Activated B cell treated with CpG ODN at 0.5 μM for 24 hours (primary cell): ENCODE measurements at places on chromosomes 16 and 17. TPM values are rescaled to one million over a fixed set of nuclear protein-coding genes. Genes with fewer than 3 reads are reported as not detected.

The SCIMP gene
- total RNA-seq: 23.4 and 24.5 TPM in 2 replicates

The ZNF597 gene
- total RNA-seq: 3.6 and 4.2 TPM in 2 replicates

DNA sequence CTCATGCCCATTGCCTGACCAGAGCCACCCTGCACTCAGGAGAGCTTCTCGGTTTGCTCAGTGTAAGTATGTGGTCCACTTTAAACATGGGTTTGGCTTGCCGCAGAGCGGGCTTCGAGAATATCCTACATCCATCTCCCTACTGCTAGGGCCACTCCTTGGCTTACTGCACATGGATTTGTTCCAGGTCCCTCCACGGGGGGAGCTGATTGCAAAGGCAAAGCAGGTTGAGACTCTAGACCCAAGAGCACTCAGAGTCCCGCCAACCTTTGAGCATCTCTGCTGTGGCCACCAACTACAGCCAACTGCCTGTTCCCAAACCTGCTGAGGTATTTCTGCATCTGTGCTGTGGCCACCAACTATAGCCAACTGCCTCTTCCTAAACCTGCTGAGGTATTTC lies 26.4 kb downstream of the RNF135 start:
- no peak overlapping the region for H3K4me3 ChIP-seq
- no peaks in the 10 kb centered on the region for H3K4me1 ChIP-seq
- no peak for DNase-seq
- H3K27me3 ChIP-seq: no peaks in the 10 kb centered on the region
- no peak overlapping the region for H3K27ac ChIP-seq

The ZNF624 gene
- total RNA-seq: 6.3 and 6.9 TPM in 2 replicates

DNA sequence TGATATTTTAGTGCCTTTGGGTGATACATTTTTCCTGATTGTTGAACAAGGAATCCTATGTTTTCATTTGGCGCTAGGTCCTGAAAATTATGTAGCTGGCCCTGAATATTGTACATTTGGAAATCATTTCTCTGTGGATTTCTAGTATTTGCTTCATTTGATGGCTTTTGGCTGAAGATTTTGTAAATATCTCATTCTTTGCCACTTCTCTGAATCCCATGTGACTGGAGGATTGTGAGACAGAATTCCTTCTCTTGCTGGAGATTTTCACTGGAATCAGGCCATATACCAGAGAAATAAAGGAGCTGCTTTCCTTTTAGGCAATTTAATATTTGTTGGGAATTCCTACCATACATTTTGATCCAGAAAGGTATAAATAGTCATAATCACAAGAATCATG lies 8.6 kb downstream of the KRT28 start:
- no peaks in the 10 kb centered on the region for H3K4me1 ChIP-seq
- H3K4me3 ChIP-seq: no peak overlapping the region
- peaks cover 13% of the 10 kb centered on the region for H3K27me3 ChIP-seq
- H3K36me3 ChIP-seq: no peaks in the 10 kb centered on the region
- DNase-seq: no peak

The IL17C gene
- 0.34 and 0.69 TPM in 2 replicates for total RNA-seq

GRCh38 chr17:81192386-81193050 lies 26.5 kb upstream of the AATK start:
- no peaks in the 10 kb centered on the region for H3K27me3 ChIP-seq
- H3K27ac ChIP-seq: no peak overlapping the region
- no peak overlapping the region for H3K4me3 ChIP-seq
- H3K36me3 ChIP-seq: peaks cover 25% of the 10 kb centered on the region
- no peaks in the 10 kb centered on the region for H3K4me1 ChIP-seq

- no peak for DNase-seq
- H3K36me3 ChIP-seq: peaks cover 4% of the 10 kb centered on the region
- H3K27ac ChIP-seq: no peak overlapping the region
- H3K4me3 ChIP-seq: no peak overlapping the region
These were observed 2.6 kb upstream of the LMF1 start for GRCh38 chr16:973366-973765.

The EVPLL gene
- total RNA-seq: not detected in 2 replicates

DNA sequence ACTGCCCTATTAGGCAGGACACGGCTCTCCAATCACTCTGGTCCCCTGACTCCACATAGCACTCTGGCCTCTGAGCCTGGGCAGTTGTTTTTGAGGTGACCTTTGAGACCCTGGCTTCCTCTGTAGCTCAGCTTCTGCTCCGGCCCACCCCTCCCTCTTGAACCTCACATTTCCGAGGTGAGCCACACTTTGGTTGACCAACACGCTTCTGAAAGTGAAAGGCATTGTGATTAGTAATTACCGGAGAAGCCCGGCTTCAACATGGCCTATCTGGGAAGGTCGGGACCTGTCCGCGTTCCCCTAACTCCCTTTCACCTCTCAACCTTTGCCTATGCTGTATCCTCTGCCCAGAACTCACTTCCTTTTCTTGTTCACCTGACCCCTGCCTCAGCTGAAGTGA lies 10.3 kb upstream of the ITGAX start:
- H3K27me3 ChIP-seq: no peaks in the 10 kb centered on the region
- no peak for DNase-seq
- H3K36me3 ChIP-seq: no peaks in the 10 kb centered on the region
- H3K4me3 ChIP-seq: peak overlapping the region; percentile 32
- H3K4me1 ChIP-seq: peaks cover 33% of the 10 kb centered on the region
- H3K27ac ChIP-seq: peak overlapping the region; percentile 47

DNA sequence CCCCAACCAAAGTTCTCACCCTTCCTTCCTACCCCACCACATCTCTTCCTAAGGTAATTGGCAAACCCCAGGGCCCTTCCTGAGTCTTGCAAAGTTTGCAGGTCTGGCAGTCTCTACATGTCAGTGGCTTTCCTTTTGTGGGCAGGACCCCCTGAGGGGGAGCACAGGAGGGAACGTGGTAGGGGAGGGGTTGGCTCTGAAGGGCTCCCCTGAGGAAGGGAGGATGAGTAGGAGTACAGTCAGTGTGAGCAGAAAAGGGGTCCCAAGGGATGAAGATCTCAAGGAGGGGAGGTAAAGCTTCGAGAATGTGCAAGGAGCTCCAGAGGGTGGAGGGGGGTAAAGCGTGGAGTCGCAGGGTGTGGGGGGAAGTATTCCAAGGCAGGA lies 206.9 kb downstream of the RAB11FIP4 start:
- no peaks in the 10 kb centered on the region for H3K36me3 ChIP-seq
- peaks cover 36% of the 10 kb centered on the region for H3K4me1 ChIP-seq
- no peak overlapping the region for H3K27ac ChIP-seq
- no peaks in the 10 kb centered on the region for H3K27me3 ChIP-seq
- no peak for DNase-seq
- H3K4me3 ChIP-seq: no peak overlapping the region

GRCh38 chr17:48753794-48754499 lies 25.4 kb upstream of the HOXB13 start:
- peaks cover 8% of the 10 kb centered on the region for H3K4me1 ChIP-seq
- DNase-seq: no peak
- H3K27me3 ChIP-seq: peaks cover 74% of the 10 kb centered on the region
- no peak overlapping the region for H3K4me3 ChIP-seq
- H3K27ac ChIP-seq: no peak overlapping the region
- H3K36me3 ChIP-seq: no peaks in the 10 kb centered on the region

DNA sequence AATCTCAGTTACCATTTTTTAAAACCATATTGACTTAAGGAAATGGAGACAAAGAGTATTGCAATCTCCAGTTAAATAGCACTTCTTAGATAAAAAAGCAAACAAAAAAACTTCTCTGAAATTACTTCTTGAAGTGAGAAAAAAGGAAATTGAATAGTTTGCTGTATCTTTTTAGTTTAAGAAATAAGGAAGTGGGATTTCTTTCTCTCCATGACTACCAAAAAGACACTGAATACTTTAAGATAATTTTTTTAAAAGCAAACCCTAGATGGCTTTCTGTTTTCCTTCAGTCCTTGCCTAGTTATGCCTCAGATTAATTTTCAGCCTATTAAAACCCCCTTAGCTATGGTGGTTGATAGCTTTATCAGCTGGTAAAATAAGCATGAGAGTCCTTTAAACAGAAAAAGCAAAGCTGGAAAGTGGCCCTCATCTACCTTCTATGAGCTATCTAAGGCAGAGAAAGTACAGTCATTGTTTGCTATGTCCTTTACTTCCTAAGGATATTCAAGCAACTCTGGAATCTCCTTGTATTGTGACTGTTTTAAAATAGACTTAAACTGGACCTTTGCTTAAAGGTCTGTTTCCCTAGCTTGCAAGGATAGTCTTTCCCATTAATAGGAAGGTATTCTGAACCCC lies 28.6 kb downstream of the TPPP3 start:
- no peak for DNase-seq
- no peaks in the 10 kb centered on the region for H3K36me3 ChIP-seq
- H3K27ac ChIP-seq: peak overlapping the region; percentile 43
- peaks cover 17% of the 10 kb centered on the region for H3K4me1 ChIP-seq

- DNase-seq: no peak
- H3K4me1 ChIP-seq: peaks cover 31% of the 10 kb centered on the region
- H3K36me3 ChIP-seq: no peaks in the 10 kb centered on the region
- no peak overlapping the region for H3K27ac ChIP-seq
These were observed 26.1 kb upstream of the CBFA2T3 start for GRCh38 chr16:89002851-89003830.

- H3K27ac ChIP-seq: no peak overlapping the region
- no peaks in the 10 kb centered on the region for H3K4me1 ChIP-seq
- H3K4me3 ChIP-seq: no peak overlapping the region
- DNase-seq: no peak
These were observed 4.6 kb downstream of the PRSS8 start for GRCh38 chr16:31130899-31131298.

- no peaks in the 10 kb centered on the region for H3K4me1 ChIP-seq
- H3K27me3 ChIP-seq: no peaks in the 10 kb centered on the region
- H3K4me3 ChIP-seq: no peak overlapping the region
- no peak overlapping the region for H3K27ac ChIP-seq
- H3K36me3 ChIP-seq: peaks cover 35% of the 10 kb centered on the region
These were observed 68.8 kb downstream of the LMF1 start for GRCh38 chr16:901715-902601.

The PER1 gene
- total RNA-seq: 40.7 and 45.0 TPM in 2 replicates

DNA sequence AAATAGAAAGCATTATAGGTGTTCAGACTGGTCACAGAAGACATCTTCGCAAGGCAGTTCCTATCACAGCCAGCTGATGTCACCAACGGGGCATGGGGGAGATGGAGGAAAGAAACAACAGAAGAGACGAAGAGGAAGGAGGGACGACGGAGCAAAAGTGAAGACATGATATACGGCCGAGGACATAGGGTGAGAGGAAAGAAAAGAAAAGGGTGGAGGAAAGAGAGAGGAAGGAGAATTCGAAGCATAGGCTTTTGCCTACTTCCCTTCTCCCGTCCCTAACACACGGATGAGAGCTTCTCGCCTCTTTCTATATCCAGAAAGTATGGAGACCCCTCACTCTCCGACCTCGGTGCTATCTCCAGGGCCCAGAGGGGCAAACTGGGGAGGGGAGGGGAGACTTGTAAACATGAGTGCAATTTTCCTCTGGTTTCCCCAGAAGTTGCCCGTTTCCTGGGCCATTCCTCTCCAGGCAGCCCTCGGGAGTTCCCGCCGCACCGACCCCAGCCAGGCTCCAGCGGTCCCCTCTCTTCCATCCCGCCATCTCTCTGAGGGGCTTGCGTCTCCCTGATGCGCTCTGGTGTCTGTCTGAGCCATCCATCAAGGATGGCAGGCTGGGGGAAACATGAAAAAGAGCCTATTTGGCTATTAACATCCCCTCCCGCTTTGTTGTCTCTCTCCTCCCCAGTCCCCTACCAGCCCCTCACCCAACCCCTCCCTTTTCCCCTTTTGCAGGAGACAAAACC lies 26.0 kb downstream of the COPZ2 start:
- H3K27ac ChIP-seq: no peak overlapping the region
- H3K36me3 ChIP-seq: no peaks in the 10 kb centered on the region
- H3K4me3 ChIP-seq: peak overlapping the region; percentile 78
- H3K27me3 ChIP-seq: peaks cover 16% of the 10 kb centered on the region

The EMC6 gene
- 33.8 and 38.0 TPM in 2 replicates for total RNA-seq

The SLC22A31 gene
- total RNA-seq: not detected in 2 replicates

The TPSG1 gene
- not detected in 2 replicates for total RNA-seq

DNA sequence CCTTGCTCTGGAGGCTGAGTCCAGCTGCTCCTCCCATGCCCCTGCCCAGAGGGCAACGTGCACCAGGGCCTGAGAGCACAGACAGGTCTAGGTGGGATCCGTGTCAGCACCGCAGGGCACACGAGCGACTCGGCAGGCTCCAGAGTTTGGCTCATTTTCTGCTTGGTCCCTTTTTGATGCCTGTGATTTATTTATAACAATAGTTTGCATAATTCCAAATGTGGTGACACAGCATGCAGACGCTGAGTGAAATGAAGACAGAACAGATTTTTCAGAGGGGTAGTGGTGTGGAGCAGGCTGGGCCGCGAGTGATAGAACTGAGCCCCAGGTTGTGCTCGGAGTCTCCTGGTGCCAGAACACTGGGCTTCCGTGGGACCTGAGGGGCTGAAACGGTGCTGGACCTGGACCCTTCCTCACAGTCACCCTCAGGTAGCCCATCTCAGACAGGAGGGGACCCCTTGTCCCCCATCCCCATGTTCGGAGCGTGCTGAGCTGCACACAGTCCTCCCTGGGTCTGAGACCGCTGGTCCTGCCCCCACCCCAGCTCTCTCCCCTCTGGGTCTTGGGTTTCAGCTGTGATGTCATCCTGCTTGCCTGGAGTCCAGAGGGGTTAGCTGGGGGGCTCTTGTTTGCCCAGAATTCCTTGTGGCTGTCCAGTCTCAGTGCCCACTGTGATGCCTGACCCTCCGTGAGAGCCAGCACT lies 95.9 kb downstream of the METRNL start:
- H3K4me1 ChIP-seq: peaks cover 18% of the 10 kb centered on the region
- H3K27ac ChIP-seq: no peak overlapping the region
- peak overlapping the region; percentile 48 for H3K4me3 ChIP-seq
- DNase-seq: no peak
- H3K36me3 ChIP-seq: no peaks in the 10 kb centered on the region

DNA sequence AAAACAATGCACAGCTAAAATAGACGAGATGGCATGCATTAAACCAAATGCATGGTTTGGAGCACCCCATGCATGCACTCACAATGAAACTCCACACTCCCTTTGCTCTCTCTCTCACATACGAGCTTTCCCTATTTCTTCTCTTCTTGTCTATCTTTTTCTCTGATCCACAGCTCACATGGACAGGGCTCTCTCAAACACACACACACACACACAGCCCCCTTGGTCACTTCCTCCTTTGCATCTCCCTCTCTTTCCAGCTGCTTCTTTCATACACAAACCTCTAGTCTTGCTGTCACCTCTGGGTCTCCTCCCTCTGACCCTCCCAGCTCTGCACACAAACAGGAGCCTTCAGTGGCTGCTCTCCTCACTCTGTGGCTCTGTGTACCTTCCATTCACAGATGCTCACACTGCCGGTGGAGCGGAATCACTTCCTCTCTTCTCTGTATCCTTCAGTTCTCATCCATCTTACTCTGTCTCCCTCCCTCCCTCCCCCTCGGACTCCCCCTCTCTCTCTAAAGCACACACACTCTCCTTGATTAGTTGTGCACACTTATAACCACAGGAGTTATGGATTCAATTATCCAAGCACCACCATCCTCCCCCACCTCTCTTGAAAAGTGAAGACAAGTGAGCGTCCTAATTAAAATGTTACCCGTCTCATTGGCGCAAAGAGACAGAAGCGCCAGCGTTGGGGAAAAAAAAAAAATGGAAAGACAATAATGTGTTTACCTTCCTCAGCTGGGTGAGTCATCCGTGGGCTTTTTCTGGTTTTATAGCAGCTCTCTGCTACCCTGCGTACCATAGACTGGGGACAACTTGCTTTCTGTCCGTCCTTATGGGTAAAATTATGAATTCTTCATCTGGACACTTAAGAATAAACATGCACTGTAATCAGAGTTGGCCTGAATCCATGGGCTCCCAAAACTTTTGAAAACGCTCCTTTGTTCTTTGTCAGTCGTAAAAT lies 90.8 kb downstream of the SHISA6 start:
- H3K36me3 ChIP-seq: no peaks in the 10 kb centered on the region
- H3K4me1 ChIP-seq: no peaks in the 10 kb centered on the region
- no peak for DNase-seq
- no peak overlapping the region for H3K4me3 ChIP-seq

GRCh38 chr16:20175358-20175757 lies 101.7 kb upstream of the GPR139 start:
- no peaks in the 10 kb centered on the region for H3K36me3 ChIP-seq
- no peaks in the 10 kb centered on the region for H3K4me1 ChIP-seq
- no peaks in the 10 kb centered on the region for H3K27me3 ChIP-seq
- no peak overlapping the region for H3K27ac ChIP-seq
- no peak overlapping the region for H3K4me3 ChIP-seq
- no peak for DNase-seq
